CD14-positive monocyte (primary cell): ENCODE measurements at places on chromosomes 5 and 9.
A peak's percentile ranks its signal among the peaks of the same experiment; 100 is the strongest.

DNA sequence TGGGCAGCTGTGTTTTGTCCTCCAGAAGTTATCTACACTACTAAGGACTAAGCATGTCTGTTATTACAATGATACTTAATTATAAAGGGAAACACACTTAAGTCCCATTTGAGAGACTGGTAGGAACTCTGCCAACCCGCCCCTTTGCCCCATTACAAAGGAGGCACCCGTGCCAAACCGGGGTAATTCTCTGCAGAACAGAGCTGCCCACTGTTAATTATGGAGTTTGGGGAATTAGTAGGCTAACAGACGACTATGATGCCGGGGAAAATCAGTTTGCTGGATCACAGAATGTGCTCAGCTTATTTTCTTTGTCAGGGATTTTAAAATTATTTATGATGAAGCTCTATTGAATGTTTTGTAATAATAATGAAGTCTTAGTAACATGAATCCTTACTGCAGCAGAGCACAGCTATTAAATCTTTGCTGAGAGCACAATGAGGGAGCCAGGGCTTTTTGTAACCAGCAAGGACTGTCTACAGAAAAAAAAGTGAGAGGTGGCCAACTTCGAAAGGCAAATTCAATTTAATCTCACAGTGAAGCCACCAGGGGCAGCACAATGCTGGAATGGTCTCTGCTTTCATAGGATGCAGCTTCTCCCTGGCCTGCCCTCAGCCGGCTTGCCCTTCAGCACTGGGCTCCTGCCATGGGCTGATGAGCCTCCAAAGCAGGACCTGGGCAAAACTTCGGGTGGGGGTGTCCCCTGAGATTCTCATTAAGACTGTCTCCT is 134.5 kb downstream of the GNAQ start:
- no peak for DNase-seq

GRCh38 chr5:133155326-133155969 is 103.6 kb downstream of the HSPA4 start:
- DNase-seq = no peak

DNA sequence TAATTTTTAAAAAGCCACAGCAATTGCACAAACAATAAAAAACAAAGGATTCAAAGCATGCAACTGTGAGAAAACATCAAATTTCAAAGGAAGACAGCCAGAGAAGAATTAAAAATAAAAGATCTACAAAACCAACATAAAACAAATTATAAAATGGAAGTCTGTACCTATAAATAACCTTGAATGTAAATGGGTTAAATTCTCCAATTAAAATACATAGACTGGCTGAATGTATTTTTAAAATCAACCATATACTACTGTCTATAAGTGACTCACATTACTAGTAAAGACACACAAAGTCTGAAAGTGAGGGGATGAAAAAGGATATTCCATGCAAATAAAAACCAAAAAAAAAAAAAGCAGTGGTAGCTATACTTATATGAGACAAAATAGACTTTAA is 33.7 kb downstream of the BTNL8 start:
- DNase-seq = no peak

DNA sequence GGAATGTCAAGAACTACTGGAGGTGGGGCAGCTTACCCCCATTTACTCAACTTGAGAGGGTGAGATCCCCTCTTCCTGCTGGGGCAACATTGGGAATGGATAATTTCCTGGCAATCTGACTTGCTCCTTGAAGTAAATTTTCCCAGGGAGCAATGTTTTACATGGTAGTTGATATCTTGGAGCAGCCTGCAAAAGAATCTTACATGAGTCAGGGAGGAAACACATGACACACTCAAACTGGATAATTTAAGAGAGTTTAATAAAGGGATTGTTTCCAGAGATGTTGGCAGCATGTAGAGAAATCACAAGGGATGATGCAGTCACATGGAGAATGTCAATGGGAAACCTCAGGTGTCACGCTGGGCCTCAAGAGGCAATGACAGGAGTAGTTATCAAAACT is 212.5 kb downstream of the GAS1 start:
- no peak for DNase-seq

- no peak for DNase-seq
Observed at GRCh38 chr5:127863161-127863560, 160.0 kb downstream of the CCDC192 start.

GRCh38 chr9:37053684-37054362 is 19.8 kb upstream of the PAX5 start:
- no peak for DNase-seq

GRCh38 chr5:142098931-142099330 is 9.6 kb upstream of the NDFIP1 start:
- DNase-seq = no peak

DNA sequence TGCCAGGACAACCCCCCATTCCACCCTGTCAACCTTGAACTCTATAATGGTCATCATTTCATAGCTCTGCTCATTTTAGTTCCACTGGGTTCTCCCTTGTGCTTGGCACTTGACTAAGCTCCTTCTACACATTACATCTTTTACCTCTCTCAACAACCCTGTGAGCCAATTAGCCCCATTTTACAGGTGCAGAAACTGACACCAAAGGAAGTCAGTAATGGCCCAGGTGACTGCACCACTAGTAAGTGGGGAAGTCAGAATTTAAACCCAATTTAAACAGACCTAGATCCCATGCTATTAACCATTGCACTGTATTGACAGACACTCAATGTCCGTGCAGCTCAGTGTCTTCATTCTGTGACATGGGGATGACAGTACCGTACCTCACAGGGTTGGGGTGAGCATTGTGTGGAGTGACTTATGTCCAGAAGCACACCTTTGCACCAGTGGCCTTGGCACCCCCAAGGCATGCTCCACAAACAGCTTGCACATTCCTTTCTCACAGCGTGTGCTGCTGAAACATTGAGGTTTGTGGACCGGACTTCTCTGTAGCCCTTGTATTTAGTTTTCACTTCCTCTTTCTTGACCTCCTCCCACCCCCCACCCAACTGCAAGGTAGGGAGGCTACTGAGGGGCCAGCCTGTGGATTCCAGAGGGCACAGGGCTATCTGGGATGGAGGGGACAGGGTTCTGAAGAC is 23.1 kb downstream of the IRF1 start:
- DNase-seq = peak; percentile 72

GRCh38 chr5:142816531-142817430 is 46.6 kb downstream of the ARHGAP26 start:
- no peak for DNase-seq

GRCh38 chr9:126630458-126631237 is 16.9 kb downstream of the LMX1B start:
- no peak for DNase-seq

GRCh38 chr9:27090231-27090630 is 18.8 kb upstream of the TEK start:
- DNase-seq = no peak

GRCh38 chr9:124274738-124275137 is 17.0 kb downstream of the NEK6 start:
- DNase-seq = no peak

DNA sequence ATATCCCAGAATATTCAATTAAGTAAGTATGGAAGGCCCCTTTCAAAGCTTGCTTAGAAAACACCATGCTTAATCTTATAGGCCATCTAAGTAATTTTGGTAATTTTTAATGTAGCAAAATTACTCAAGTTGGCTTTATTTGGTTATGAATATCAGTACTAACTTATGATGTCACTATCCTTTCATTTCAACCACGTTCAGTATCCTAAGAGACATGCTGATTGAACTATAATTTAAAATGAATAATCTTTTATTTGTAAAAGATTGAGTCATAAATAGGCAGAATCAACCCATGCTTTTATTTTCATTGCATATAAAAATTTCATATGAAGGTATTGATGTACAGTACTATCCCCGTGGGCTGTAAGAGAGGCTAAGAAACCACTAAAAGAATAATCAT is 386.9 kb downstream of the RAB3C start:
- no peak for DNase-seq

DNA sequence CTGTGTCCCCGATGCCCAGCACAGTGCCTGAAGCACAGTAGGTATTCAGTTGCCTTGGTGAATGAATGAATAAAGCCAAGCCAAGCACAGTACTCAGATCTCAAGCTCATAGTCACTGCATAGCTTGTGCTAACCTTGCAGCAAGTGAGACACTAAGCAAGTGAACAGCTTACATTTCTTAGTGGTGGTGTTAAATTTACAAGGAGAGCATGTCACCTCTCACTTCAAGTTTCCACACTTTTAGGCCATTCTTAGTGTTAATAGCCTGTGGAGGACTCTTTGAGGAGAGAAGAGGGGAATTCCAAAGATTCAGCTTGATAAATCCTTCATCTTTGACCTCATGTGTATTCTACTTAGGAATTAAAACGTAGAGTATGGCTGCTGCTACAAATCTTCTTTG is 104.7 kb downstream of the C9orf152 start:
- no peak for DNase-seq

GRCh38 chr5:163342306-163342705 is 95.1 kb upstream of the CCNG1 start:
- DNase-seq = peak; percentile 18

DNA sequence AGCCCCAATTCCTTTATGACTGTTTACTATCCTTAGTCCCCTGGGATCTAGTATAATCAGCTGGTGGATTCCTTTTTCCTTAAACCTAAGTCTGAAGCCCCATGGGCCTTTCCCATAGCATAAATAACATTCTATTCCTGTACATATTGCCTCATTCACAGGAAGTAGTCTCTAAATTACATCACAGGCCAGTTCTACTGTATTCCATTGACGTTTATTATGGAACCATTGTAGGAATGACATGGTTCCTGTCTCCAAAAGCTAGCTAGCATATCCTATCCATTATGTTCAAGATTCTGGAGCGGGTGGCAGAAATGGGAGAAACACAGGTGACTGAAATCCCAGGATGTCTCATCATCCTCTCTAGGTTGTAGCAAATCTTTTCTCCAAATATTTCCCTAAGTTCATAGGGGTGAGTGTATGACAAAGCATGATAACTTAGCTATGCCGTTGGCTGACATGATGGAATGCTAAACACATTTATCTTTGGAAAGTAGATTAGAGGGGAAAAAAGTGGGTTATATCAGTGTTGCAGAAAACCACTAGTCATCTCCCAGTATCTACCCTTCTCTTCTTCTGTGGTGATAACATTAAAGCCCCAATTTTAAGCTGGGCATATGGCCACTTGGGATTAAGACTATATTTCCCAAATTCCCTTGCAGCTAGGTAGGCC is 140.1 kb downstream of the FGF1 start:
- no peak for DNase-seq

GRCh38 chr5:55570026-55570425 is 35.3 kb upstream of the PLPP1 start:
- DNase-seq = no peak

DNA sequence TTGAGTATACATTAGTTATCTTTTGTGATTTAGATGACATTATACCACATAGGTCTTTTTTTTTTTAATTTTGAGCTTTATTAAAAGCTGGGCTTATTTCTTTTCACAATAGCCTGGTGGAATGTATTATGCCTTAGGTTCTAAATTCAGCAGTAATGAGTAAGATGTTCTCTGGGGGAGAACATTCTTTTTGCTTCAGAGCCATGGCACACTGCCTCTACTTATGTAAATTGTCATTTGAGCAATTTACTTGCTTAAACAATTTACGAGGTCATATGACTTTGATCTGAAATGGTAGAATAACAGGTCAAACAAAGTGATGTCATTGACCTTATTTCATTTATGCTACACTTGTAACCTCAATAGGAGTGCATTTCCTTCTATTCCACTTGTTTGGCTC is 154.2 kb downstream of the FOCAD start:
- DNase-seq = no peak

GRCh38 chr5:15785531-15785981 is 285.6 kb downstream of the FBXL7 start:
- DNase-seq = no peak

- no peak for DNase-seq
Observed at GRCh38 chr9:132456241-132456640, 46.2 kb downstream of the CFAP77 start.

GRCh38 chr5:32618962-32619361 is 33.6 kb downstream of the SUB1 start:
- no peak for DNase-seq

- DNase-seq = no peak
Observed at GRCh38 chr5:20088361-20088760, 100.4 kb upstream of the CDH18 start.

GRCh38 chr5:115170929-115171510 is 1.3 kb upstream of the TRIM36 start:
- no peak for DNase-seq

DNA sequence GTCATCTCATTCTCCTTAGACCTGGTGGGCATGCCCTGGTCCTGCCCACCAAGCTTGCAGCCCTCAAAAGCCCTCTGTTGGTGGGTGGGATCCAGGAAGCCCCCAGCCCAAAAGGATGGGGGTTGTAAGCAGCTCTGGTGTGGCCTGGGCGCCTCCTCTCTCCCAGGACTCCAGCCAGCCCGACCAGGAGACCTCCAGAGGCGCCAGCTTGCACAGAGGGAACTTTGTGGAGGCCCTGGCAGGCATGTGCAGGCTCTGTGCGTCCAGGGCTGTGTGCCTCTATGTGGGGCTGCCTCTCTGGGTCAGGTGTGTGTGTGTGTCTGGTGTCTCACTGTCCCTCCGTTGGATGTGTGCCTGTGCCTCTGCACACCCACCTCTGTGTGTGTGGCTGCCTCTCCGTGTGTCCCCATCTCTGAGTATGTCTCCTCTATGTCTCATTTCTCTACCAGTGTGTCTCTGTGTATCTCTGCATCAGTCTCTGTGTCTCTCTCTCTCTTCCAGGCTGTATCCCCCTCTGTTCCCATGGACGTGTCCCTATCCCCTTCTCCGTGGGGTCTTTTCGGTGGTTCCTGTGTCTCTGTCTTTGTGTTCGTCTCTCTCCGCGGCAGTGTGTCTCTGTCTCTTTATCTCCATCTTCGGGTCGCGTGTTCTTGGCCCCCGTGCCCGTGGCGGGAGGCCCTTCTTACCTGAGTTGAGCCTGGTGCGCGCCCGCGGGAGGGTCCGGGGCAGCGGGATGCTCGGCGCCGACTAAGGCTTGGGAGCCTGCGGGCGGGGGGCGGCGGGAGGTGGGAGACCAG is 501 bp downstream of the ENHO start:
- DNase-seq = no peak

- DNase-seq = no peak
Observed at GRCh38 chr5:137792303-137792702, 38.1 kb upstream of the HNRNPA0 start.

DNA sequence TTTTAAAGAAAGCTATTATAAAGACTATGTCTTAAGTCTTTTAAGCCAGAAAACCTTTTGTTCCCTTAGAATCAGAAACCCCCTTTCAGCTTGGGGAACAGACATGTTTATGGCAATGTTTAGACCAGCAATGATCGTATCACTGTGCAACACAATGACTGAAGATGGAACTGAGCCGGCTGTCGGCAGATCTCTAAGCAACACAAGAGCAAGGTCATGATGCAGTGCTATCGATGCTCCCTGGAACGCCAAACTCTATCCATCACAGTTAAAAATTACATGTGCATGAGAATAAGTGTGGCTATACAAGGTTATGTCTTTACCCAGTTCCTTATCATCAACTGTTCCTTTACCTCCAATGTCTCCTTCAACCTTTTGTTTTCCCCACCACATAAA is 1.8 kb upstream of the RNF44 start:
- DNase-seq = no peak
